ENCODE measurements at places on chromosomes 1 and 21.

DNA sequence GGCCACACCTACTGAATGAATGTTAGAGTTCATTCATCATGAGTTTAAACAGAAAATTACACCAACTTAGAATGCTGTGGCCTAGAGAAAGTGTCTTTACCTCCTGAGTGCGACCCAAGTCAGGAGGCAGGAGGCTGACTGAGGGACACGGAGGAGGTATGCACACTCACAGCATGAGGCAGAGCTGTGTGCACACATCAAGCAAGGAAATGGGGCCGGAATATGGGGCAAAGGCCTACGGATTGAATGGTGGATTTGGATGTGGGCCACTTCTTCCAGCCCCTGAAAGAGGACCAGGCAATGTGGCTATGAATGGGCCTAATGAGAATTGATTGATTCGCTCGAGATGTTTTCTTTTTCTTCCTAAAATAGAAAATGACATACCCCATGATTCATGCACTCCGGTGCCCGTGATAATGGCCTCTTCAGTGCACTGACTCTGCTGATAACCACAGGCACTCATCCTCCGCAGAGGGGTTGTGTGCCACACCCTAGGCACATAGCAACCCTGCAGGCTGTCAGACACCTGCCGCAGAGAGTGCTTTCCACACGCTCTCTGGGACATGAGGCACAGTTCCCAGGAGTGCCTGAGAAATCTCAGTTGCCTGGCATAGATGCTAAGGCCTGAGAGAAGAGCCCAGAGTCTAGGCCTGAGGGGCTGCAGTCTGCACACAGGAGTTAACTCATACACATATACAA, 155.5 kb downstream of the GLUL start:
- DNase-seq = no peak

- no peak for DNase-seq
These were observed 63.8 kb downstream of the OLFML3 start for GRCh38 chr1:114043054-114043453.

DNA sequence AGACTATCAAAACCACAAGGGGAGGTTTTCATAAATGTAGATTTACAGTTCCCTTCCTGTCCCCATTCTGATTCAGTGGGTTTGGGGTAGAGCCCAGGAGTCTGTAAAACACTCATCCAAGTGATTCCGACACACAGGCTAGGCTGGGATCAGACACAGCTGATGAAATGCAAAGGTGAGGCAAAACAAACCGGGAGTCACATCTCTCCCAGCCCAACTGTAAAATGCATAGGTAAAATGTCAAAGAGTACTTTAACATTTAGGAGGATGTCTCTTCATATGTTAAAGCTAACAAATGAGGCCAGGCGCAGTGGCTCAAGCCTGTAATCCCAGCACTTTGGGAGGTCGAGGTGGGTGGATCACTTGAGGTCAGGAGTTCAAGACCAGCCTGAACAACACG, 45.0 kb downstream of the ZNF281 start:
- no peak for DNase-seq

DNA sequence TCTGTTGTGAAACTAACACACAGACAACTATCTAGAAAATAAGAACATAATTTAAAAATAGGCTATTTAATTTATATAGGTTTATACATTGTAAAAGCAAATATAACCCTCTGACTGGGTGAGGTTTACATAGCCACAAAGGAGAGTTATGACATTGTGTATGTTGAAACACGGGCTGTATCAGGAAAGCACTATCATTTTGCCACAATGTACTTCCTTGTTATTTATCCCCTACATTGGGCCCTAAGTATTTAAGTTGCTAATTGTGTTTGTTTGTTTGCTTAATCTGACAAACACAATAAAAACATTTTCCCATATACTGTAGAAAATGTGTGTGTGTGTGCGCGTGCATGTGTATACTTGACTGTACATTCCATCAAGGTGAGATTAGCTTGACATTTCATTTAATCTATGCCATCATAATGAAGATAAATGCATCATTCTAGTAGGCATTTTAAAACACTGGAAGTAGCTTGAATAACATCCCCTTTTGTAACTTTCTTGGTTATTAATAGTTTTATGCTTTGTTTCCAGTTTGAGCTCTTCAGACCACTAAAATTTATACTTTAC, 72.1 kb downstream of the RGS13 start:
- no peak for DNase-seq

GRCh38 chr1:112515311-112516009, 6.7 kb downstream of the WNT2B start:
- DNase-seq = no peak

DNA sequence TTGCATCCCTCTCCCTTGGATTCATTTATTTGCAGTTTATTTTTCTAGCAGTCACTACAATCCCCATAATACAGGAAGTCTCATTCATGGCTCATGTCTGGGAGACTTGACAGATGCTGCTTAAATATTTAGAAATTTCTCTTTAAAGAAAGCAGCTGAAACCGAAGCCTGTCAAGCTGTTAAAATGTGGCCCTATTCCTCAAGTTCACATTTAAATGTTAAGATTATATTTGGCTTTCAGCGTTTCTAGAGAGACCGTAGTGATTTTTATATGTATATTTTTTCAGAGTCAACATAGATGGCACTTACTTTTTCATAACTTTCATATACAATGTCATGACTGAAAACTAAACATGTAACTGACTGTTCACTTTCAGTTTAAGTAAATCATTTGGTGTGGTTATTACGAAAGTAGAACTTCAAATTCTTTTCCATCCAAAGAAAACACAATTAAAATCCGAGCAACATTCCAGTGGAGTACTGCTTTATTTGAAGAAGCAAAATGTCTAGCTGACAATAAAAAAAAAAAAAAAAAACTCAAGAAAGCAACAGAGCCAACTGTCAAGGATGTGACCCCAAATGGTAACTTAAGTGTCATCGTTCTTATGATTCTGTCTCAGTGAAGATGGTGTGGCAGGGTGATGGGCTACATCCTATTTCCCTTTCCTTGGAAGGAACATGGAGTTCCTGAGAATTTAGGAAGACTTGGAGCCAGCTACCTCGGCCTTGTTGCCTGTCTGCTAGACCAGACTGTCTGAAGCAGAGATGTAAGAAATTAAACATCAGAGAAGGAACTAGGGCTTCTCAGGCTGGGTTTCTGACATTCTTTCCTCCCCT, 37.8 kb downstream of the MIS18A start:
- DNase-seq = no peak

- no peak for DNase-seq
These were observed 21.6 kb downstream of the TNN start for GRCh38 chr1:175089136-175089718.

DNA sequence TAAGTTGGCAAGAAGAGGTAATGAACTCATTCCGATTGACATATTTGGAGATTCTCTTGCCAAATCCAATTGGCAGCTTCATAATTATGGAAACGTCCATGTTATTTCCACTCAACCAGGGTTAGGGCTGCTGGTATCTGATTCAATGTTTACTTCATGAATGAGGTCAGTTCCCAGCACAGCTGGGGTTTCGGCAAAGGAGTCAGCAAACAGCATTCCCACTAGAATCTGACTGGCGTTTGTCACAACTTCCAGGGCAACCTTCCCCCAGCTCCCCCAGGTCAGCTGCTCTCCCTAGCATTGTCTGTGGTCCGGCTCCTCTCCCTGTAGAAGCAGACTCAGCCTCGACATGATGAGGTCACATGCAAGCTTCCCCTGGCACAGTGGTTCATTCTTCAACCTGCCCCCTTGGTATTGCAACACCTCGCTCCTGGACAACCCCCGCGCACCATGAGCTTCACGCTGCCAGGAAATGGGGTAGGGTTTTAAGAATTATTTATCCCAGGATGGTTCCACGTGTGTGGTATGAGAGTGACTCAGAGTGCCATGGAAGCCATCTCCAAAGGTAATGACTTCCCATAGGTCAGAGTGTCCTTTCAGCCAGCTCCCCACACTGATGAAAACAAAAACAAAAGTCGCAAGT, 100.7 kb upstream of the SLC25A33 start:
- no peak for DNase-seq

GRCh38 chr1:19315378-19316198, 3.5 kb downstream of the SLC66A1 start:
- no peak for DNase-seq

GRCh38 chr1:115648717-115649691, 7.2 kb downstream of the VANGL1 start:
- DNase-seq = no peak

DNA sequence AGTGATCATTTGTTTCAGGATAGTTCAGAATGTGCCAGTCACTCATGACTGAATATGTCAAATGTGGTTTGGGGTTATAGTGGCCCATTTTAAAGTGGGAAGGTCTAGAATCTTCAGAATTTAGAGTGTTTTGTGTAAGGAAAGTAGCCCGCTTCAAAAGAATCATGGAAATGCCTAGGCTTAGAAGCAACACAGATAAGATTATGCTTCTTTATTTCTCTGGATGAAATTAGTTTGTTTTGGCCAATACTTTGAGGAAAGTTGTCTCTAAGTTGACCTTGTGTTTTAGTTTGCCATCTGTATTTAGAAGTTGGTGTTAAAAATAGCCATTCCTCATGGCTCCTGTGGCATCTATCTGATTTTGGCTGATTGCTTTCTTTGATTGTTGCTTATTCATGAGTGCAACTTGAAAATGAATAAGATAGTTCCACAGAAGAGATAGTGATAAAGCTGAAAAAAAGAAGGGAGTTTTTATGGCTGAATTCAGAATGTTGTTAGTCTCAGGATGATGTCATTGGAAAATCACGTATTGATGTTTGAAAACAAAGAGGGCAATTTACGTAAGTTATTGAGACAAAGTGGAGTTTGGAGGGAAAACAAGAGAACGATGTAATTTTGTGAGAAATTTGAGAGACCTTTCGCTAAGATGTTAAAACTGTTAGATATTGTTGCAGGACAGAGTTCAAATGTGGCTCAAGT, 71.9 kb downstream of the PLA2G4A start:
- DNase-seq = no peak

DNA sequence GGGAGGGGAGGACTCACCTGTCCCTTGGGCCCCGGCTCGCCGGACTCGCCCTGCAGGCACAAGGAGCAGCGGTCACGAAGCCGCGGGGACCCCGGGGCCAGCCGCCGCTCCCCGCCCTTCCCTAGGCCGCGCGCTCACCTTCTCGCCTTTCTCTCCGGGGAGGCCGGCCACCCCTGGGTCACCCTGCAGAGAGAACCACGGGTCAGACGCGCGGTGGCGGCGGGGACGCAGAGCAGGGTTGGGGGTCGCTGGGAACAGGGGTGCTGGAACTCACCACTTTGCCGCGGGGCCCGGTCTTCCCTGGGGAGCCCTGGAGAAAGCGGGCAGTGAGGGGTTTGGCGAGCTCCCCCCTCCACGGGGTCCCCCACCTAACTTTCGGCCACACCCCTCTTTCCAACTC, 13.3 kb downstream of the COL9A2 start:
- DNase-seq = no peak

DNA sequence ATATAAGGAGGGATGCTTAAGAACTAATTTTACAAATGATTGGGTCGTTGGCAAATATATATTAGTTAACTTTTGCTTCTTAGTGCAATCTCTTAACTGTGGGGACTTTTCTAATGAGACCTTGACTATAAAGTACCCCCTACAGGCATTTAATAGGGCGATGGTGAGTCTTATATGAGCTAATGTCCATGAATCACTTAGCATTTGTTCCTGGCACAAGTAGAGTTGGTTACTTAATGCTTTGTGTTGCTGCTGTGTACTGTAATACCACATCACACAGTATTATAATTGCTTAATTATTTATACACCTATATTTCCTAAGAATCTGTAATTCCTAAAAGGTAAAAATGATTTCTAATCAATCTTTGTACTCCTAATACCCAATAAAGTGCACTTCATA, 25.3 kb upstream of the TMCO1 start:
- DNase-seq = no peak

DNA sequence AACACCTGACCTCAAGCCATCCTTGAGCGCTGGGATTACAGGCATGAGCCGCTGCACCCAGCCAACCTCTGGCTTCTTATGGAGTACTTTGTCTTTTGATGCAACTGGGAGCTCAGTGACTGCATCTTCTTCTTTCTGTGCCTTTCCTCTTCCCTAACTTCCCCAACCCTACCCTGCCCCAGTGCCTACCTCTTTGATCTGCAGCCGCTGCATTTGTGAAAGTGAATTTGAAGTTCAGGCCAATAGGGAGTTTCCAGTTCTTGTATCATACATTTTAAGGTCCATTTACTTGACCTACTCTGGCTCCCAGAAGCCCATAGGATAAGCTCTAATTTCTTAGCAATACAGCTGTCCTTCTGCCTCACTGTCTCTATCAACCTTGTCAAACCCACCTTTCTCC, 52.2 kb downstream of the KCNC4 start:
- no peak for DNase-seq

DNA sequence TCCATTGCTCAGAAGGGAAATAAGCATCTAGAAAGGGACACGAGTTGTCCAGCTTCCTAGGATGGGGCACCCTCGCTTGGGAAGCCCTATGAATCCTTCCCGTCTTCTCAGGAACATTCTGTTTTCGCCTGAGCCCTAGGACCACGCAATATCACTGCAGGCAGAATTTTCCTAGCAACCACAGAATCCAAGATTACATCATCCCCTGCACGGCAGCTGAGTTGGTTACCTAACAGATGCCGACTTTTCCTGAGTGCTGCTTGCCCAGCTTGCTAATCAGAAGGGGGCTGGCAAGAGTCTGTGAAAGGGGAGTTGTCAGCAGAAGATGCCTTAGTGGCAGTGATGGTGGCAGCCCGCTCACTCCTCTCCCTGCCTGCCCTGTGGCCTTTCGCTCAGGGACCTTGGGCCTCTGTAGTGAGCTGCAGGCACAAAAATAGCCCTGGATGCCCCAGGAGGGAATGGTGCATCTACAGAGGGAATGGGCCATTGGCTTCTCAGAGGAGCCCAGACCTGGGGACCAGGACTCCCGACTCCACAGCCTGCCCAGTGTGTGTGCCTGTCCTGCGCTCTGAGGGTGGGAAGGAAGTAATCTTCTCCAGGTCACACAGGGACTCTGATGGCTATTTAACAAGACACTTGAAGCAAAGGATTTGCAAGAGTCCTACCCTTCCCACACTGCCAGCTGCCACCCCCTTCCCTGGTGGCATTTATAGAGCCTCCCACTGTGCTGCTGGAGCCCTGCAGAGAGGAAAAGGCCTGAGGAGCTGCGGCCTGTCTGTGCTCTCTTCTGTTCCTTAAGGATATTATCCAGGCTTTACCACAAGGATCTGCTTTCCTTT, 28.9 kb upstream of the CLSTN1 start:
- peak; percentile 68 for DNase-seq

- DNase-seq = no peak
These were observed 562 bp downstream of the SYTL1 start for GRCh38 chr1:27342391-27342777.

- DNase-seq = no peak
These were observed 1.2 kb downstream of the ARHGEF2 start for GRCh38 chr1:155976913-155977689.

GRCh38 chr1:110259770-110260169, 49.7 kb downstream of the KCNC4 start:
- no peak for DNase-seq

GRCh38 chr1:30329263-30329753, 394.1 kb downstream of the MATN1 start:
- DNase-seq = no peak

- no peak for DNase-seq
These were observed 77.4 kb downstream of the DISP1 start for GRCh38 chr1:222892137-222892769.

Data from SK-N-SH (cell line).